ENCODE measurements at places on chromosomes 3 and 15.

DNA sequence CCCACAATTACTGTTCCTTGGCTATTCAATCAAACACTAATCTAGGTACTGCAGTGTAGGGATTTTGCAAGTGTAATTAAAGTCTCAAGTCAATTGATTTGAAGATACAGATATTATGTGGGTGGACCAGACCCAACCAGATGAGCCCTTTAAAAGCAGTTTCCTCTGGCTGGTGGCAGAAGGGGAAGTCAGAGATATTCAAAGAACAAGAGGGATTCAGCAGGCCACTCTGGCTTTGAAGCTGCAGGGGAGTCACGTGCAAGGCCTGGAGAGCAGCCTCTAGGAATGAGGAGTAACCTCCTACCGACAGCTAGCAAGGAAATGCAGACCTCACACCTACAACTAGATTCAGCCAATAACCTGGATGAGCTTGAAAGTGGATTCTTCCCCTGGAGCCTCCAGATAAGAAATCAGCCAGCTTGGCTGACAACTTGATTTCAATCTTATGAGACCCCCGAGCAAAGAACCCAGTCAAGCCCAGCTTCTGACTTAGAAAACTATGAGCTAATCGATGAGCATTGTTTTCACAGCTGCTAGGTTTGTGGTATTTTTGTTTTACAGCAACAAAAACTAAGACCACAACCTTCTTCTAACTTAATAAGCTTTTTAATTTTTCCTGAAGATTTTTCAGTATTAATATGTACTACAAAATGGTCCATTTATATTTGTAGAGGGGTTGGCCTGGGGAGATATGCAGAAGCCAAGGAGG is 13.4 kb downstream of the HACD2 start:
- DNase-seq: peak; percentile 6

DNA sequence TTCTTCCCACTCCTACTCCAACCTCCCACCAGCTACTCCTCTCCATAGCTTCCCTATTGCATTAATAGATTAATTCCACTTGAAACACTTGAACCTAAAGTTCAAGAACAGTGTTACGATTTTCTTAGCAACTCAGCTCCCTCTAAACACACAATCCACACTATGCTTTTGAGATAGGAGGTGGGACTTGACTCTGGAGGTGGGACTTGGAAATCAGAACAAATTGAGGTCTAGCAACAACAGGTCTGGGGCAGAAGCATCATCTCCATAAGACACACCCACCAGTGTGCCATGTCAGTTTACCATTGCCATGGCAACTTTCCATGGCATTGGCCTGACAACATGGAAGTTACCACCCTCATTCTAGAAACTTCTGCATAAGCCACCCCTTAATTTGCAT is 336.5 kb upstream of the ALCAM start:
- no peak for DNase-seq

DNA sequence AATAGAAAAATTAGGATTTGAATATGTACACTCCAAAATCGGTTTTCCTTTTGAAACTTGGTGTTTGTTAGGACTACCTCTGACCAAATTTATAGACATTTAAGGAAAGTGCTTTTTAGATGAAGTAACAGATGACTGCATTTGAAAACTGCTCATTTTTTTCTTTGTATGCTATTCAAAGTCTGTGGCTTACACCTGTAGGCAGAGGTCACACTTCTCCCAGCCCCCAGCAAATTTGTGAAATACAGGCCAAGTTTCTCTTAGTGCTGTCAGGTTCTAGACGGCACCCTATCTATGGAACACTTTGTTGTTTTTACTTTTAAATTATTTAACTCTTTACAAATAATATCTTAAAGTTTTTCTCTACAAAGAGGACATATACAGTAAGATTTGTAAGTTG is 100.8 kb upstream of the C15orf61 start:
- DNase-seq: no peak

GRCh38 chr3:46559091-46559704 is 6.9 kb downstream of the LRRC2 start:
- no peak for DNase-seq
